ENCODE measurements at places on chromosomes 4 and X. TPM values are rescaled to one million over a fixed set of nuclear protein-coding genes. Genes with fewer than 3 reads are reported as not detected.

Gene COX7B2
- not detected for total RNA-seq

Gene LPAR4
- total RNA-seq: not detected

Gene FAM241A
- total RNA-seq: 0.14 TPM

Gene CDKL2
- total RNA-seq: 0.11 TPM

Gene CCDC149
- 0.87 TPM for total RNA-seq

Gene COL4A6
- total RNA-seq: not detected

Gene PCDH19
- total RNA-seq: not detected

Gene RHOXF1
- total RNA-seq: not detected

Gene RS1
- total RNA-seq: not detected

Gene GAB1
- 0.58 TPM for total RNA-seq

Gene NDST4
- total RNA-seq: not detected

Gene MAML3
- 20.8 TPM for total RNA-seq
